ENCODE measurements at places on chromosomes 1 and 21.

DNA sequence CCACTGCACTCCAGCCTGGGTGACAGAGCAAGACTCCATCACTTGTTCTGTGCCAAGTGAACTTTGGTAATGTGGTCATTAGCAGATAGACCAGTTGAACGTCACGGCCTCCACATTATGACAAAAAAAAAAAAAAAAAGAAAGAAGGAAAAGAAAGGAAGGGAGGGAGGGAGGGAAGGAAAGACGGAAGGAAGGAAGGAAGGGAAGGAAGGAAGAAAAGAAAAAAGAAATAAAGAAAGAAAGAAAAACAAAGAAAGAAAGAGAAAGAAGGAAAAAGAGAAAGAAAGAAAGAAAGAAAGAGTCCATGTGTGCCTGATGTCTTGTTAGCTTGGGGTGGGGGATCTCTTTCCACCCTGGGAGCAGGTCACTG, 45.3 kb downstream of the SIM2 start:
- no peak for DNase-seq

DNA sequence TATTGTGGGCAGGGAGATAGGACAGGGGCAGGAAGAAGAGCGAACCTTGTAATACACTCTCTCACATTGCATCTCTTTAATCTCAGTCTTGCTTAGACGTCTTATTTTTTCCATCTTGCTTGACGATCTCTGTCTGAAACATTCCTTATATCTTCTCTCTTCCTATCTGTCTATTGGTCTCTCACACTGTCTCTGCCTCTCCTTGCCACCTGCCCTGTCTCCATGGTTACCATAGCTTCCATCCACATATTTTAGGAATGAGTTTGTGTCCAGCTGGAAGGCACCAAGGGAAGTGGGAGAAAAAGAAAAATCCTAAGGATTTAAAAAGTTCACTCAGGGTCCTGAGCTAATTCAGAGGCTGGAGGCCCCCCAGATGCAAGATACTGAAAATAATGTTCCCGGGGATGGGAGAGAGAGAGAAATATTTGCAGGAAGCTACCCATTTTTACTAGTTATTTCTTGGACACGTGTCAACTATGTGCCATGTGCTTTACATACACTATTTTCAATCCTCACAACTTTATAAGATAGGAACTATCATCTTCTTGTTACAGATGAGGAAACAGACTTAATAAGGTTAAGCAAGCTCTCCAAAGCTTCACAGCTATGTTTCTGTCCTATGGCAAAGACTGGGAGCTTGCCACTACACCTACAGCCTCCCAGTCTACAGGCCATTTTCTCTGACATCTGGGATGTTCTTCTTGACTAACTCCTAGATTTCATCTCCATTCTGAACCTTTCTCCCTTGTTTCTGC, 933 bp downstream of the ANKRD34A start:
- DNase-seq: peak; percentile 77

DNA sequence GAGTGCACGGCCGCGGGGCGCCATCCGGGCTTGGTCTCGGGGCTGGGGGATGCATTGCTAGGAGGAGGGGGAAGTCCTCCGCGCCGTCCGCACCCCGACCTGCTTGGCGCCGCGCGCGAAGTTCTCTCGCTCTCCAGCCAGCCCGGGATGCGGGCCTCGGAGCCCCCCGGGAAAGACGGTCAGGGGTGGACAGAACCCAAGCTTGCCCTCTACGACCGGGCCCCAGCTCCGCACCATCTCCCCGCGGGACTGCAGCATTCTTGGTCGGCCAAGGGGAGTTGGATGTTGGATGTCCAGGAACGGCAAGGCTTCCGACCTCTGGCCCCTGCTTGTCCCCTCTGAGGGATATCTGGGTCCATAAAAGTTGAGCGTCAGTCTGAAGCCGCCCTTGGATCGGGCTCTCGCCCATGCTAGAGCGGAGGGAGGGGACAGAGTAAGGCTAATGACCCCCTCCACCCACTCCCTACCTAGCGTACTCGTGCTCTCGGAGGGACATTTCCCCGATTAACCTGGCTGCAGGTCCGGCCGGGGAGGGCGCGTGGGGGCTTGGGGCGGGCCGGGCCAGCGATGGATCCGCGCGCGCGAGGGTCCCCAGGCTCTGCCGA, 522 bp downstream of the DISP3 start:
- no peak for DNase-seq

GRCh38 chr1:244106837-244107493, 55.9 kb downstream of the ZBTB18 start:
- no peak for DNase-seq

- no peak for DNase-seq
Observed at GRCh38 chr1:93603601-93604000, 78.0 kb downstream of the BCAR3 start.

DNA sequence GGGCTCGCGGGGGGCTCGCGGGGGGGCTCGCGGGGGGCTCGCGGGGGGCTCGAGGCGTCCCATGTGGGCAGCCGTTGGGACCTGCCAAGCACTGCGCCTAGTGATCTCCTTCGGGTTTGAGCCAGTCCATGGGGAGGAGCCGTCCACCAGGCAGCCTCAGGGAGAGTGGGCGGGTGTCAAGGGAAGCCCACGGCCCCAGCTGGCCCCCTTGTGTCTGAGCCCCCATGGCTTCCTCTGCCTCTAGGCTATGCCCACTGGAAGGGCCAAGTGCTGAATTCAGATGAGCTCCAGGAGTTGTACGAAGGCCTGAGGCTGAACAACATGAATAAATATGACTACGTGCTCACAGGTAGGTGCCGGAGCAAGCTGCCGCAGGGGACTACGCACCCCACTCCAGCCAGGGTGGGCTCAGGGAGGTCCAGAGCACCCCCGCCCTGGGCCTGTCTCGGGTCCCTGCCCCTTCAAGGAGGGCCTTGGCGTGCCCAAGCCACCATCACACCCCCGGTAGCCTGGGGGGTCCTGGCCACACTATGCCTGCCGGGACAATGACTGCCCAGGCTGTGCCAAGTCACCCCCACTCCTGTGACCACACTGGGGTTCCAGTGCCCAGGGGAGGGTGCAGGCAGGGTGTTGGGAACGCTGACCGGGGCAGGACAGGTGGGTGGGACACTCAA, 22.6 kb downstream of the PDXK start:
- no peak for DNase-seq

- DNase-seq: no peak
Observed at GRCh38 chr1:83978056-83978455, 20.9 kb downstream of the TTLL7 start.

DNA sequence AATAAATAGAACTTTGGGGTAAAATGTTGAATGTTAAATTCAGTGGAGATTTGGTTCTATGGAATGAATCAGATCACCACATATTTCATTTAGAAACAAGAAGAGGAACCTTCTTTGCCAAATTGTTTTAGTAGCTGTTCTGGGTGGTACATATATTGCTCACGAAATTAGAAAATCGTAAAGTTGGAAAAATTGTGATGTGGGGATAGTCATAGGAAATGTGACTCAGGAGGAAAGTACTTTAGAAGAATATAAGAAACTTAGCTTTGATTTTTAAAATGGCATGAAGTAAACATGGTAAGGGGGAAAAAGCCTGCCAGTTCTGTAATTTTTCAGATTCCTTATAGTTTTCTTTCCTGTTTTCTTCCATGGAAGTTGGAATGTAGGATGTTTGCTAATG, 27.4 kb downstream of the RRP15 start:
- DNase-seq: no peak

DNA sequence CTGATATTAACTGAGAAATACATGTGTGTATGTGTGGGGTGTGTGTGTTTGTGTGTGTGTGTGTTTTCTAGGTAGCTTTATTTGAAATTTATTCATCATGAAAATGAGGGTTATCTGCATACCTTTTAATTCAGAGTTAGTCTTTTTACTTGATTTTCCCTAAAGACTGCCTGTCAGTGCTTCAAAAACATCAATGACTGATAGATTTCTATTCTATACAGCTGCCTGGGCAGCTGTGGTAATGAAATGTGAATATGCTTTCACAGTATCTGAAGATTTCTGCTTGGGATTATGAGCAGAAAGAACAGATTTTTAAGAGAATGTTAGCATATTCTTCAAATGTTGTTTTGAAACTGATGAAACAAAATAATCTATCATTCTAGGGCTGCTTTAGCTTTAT, 119.7 kb upstream of the ZRANB2 start:
- DNase-seq: no peak

- DNase-seq: no peak
Observed at GRCh38 chr1:112991402-112992120, 35.6 kb upstream of the SLC16A1 start.
